ENCODE measurements at places on chromosomes 5 and 9.

GRCh38 chr9:72538921-72539702, 17.7 kb downstream of the TMC1 start:
- no peak for DNase-seq

DNA sequence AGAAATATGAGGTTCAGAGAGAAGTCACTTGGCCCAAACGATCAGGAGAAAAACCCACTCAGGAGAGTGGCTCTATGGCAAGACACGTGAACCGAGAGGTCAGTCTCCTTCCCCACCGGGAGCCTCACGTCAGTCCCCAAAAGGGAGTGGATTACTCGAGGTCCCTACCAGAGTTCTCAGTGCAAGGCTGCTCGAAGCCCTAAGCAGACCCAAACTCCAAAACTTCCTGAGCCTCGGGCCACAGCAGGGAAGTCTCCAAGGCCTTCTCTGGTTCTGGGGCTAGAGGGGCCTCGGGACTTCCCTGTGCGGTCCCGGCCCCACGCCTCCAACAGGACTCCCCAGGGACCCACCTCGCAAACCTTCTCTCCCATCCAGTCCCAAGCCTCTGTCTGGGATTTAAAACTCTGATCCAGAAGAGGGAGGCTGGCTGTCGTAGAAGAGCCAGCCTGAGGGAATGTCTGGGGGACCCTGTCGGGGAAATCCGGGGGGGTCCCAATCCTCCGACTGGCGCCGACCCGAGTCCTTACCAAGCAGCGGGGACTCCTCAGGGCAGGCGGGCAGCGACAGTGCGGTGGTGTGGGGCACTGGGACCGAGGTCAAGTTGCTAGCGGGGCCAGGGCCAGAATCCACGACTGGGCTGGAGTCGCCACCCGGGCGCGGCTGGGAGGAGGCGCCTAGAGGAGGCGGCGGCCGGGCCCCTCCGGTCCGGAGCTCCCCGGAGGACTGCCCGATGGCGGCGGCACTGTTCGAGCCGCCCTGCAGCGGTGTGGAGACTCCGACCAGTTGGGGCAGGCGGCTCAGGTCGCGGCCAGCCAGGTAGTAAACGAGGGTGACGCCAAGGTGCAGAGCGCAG, 679 bp downstream of the B4GALT1 start:
- no peak for DNase-seq

GRCh38 chr5:159908591-159908940, 7.7 kb upstream of the ADRA1B start:
- no peak for DNase-seq

DNA sequence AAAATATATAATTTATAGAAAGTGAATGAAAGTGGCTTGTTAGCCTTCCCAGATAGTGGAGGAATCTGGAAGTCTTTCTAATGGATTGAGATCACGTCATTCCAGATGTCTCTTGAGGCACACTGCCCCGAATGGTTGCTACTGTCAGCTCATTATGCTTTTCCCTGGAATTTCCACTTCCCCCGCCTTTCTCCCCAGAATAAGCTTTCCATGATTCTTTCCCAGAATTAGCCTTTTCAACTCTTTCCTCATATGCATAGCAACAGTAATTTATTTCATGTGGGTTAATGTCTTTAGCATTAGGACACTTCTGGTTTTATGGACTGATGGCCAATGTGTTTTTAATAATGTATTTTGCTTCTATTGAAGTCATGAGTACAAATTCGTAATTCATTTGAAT, 81.5 kb downstream of the PALM2AKAP2 start:
- no peak for DNase-seq

DNA sequence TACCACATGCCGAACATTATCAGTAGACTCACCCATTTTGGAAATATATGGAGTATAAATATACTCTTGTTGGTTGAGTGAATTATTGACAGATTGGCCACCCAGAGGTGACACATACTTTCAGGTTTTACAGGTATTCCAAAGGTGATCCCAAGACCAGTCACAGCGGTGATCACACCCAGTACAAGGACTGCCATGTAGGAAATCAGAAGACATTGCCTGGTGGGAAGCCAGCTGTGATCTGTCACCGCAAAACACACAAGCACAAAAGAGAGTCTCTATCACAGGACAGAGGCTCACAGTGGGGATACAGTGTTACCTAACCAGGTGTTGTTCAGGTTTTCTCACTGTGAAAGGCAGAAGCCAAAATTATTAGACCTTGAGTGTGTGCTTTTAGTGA, 15.8 kb downstream of the BTF3 start:
- no peak for DNase-seq

GRCh38 chr9:91805031-91805430, 145.0 kb downstream of the ROR2 start:
- no peak for DNase-seq

GRCh38 chr9:92718086-92719001, 46.3 kb downstream of the BICD2 start:
- no peak for DNase-seq

DNA sequence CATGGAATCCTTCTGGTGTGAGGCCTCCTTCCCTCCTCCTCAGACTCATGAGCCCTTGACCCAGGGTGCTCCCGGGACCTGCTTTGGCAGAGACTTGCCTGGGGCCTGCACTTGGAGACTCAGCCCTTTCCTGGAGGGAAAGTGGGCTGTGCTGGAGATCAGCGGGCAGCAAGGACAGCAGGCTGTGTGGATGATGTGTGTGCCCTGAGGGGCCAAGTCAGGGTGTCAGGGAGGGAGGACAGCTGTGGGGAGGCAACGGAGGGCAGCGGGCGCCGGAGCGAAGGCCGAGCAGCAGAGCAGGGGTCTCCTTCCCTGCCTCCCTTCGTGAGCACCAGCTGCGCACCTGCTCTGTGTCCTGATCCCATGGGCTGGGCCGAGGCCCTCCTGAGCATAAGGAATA, 6.1 kb upstream of the CSF2 start:
- no peak for DNase-seq

GRCh38 chr9:134908524-134909309, 9.0 kb downstream of the FCN1 start:
- DNase-seq = no peak

DNA sequence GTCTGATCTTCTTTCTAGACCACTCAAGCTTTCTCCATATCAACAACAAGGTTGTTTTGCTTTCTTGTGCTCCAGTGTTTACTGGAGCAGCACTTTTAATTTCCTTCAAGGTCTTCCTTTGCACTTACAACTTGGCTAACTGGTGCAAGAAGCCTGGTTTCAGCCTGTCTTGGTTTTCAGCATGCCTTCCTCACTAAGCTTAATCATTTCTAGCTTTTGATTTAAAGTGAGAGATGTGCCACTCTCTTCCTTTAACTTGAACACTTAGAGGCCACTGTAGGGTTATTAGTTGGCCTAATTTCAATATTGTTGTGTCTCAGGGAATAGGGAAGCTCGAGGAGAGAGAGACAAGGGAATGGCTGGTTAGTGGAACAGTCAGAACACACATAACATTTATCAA, 13.4 kb downstream of the AK3 start:
- DNase-seq = no peak

GRCh38 chr5:51214746-51215145, 168.5 kb upstream of the ISL1 start:
- DNase-seq = no peak

DNA sequence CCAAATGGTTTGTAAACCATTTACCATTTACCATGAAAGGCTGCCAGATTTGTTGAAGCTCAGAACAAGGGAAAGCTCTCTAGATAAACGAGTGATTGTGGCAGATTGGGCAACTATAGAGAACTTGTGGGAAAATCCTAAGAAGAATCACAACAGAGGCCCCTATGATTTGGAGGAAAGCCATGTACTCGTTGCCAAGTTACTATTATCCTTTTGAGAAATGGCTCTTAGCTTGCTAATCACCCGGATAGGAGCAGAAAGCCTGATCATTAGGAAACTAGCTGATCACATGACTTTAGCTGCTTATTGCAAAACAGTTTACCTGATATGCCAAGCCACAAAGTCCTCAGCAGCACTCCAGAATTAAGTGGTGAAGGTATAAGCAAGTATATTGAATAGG, 23.5 kb upstream of the ATG10 start:
- DNase-seq = no peak

DNA sequence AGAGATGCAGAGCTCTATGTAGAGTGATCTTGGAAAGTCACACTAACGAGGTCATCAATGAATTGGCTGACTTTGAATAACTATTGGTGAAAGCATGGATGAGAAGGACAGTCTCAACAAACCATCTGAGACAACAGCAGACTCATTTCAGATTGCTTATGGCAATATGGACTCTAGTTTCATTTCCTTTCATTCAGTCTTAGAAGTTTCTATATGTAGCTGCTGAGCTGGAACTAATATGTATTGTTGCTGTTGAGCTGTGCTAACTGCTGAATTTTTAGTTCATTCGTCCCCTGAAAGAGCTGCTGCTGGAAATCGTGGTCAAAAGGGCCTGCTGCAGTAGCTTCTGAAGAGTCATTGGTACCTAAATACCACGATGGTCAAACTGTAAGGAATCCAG, 31.3 kb downstream of the TNFSF15 start:
- no peak for DNase-seq

GRCh38 chr5:96876292-96876850, at the start of gene ERAP2:
Gene ERAP2 (plus strand): TSS chr5:96876500. CDS start chr5:96879686, 3,186 bp downstream.
- peak; percentile 32 for DNase-seq

DNA sequence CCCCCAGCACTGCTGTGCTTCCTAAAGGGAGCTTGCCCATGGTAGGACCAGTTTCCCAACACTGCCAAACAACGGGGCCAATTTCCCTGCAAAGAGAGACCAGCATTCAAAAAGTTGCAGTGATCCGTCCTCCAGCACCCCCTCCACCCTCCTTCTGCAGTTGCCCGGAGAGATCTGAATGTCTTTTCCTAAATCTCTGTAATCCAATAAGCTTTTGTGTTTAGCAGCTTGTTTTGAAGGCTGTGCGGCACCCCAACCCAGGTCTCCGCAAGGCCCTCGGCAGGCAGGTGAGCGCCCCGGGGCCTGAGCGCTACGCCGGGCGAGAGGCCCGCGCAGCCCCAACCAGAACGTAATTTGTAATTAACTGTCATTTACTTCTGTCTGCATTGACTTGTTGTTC, 366.9 kb upstream of the IRX2 start:
- DNase-seq = no peak

GRCh38 chr5:127290019-127290945, at the start of gene MEGF10:
Gene MEGF10 (plus strand): TSS chr5:127290796. CDS start chr5:127331309, 40,513 bp downstream.
- DNase-seq = peak; percentile 61

DNA sequence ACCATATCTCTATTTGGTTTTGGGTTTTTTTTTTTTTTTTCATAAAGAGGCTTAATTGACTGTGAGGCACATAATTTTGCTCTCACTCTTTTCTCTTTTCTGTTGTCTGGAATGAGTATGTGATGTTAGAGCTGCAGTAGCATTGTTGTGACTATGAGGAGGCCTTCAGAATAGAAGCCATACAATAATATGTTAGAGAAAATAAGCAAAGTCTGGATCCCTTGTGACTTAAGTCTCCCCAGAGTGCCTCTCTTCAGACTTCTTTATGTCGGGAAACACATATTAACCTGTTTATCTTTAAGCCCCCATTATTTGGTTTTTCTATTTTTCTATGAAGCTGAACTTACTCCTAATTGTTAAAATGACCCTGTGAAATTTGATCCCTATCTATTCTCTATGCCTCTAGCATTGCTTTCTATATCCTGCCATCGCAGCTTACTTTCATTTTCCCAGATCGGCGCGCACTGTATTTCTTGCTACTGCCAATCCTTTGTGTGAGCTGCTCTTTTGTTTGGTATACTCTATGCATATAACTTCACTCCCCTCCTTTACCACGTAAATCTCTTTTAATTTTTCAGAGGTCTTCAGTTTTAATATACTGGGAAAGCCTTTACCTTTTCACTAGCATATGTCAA, 372.5 kb upstream of the KCNN2 start:
- DNase-seq = peak; percentile 51

DNA sequence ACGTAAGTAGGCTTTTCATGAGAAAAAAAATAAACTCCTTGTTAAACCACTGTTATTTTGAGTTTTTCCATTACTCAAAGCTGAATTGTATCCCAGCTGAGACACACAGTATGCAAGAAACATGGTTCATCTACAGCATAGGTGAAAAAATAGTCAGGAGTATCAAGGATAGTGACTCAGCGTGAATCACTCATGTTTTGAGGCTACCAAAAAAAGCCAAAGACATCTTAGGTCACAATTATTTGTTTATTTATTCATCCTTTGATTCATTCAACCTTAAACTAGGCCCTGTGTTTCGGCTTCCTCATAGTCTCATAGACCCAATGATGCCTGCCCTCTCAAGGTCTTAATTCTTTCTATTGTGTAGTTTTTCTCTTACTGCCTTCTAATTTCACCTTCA, 32.9 kb upstream of the STX17 start:
- no peak for DNase-seq

DNA sequence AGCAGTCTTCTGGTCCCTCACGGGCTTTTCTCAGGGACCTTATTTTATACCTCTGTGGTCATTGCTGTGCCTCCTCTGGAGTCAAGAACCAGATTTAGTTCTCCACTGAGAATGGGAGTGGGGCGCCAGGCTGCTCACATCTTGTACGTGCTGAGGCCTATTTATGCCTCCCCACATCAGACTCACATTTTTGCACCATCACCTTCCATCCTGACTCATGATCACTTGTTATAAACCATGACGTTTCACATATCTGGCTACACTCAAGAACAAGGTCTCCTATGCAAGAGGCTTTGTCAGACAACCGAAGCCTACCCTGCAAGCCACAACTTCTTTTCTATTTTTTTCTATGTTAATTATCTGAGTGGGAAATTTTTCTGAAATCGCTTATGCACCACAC, 10.7 kb downstream of the PRUNE2 start:
- DNase-seq = no peak

- DNase-seq = no peak
Measured at GRCh38 chr9:10705383-10705782, 92.6 kb upstream of the PTPRD start.

GRCh38 chr9:107841076-107841475, 351.5 kb upstream of the KLF4 start:
- DNase-seq = no peak

- DNase-seq = no peak
Measured at GRCh38 chr9:31078175-31078574, 1306.3 kb upstream of the ACO1 start.

GRCh38 chr5:1974501-1975405, 92.0 kb upstream of the IRX4 start:
- no peak for DNase-seq

GRCh38 chr5:110951373-110951791, 120.1 kb upstream of the TSLP start:
- no peak for DNase-seq

- no peak for DNase-seq
Measured at GRCh38 chr9:137199411-137200121, 975 bp downstream of the TPRN start.

Measured in T47D (cell line).